ENCODE measurements at places on chromosomes 7 and 10.

DNA sequence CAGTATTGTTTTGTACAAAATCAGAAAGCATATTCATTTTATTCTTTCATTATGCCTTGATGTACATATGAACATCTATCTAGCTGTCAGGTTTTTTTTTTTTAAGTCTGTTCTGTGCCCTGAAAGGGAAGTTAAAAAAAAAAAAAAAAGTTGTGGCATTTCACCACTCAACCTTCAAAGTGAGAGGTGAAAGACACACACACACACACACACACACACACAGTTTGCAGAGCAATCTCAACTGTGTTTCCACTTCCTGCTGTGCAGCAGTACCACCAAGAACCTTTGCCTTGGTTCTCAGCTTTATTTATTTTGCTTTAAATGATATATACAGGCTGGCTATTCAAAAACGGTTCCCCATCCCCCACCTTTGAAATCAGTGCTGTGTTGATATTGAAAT is 955.6 kb downstream of the GATA3 start:
- DNase-seq: no peak

GRCh38 chr7:147053746-147054145 is 937.1 kb downstream of the CNTNAP2 start:
- DNase-seq: no peak

GRCh38 chr10:92240289-92241157 is 50.4 kb downstream of the CPEB3 start:
- peak; percentile 42 for DNase-seq

DNA sequence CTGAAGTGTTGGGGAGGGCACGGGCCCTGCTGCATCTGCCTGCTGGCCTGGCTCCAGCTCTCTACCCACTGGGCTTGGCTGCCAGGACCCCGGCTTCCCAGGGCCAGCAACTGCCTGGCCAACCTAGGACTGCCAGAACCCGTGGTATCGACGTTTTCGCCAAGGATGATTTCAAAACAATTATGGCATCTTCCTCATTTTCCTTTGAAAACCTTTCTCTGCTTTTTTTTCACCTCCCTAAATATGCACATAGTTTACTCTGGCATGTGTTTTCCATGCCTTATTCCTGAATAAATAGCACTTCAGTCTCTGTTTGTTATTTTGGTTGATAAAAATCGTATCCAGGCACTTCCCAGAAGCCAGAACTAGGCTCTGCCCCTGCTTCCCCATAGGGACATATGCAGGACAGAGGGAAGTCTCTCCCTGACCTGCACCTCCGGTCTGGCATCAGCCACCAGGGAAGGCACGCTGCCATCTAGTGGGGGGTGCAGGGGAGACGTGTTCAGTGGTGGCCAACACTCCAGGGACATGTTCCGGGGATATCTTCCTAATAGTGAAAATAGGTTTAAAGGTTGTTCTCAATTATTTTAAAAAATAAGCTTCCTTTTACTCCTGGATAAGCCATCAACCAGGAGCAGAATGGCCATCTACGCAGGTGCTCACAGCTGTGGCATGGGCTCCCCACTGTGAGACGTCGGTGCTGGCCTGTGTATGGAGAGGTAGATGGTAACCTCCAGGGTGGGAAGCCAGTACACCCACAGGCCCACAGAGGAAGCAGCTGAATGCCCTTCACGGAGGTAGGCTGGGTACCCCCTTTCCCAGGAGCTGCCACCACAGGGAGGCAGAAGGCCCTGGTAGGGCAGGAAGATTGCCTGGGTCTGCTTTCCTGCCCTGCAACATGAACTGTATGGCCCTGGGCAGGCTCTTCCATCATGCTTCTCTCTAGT is 30.7 kb upstream of the ANTXRL start:
- DNase-seq: peak; percentile 45

DNA sequence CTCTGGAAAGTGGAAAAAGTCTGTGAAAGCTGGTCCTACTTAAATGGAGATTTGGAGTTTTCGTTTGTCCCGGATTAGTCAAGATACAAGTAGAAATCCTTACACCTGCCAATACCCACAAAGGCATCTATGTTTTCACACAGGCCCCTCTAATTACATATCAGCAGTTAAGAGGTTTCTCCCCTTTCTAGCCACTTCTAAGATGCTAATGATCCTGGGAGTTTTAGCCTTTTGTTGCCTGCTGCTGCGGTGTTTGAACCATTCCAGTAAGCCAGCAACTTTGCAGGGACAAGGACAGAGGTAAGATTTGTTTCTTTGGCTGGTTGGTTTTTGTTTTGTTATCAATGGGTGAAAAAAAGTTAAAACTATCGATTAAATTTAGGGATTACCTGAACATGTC is 5.8 kb upstream of the C1QL3 start:
- no peak for DNase-seq

Data from A172 (cell line).